Tongue (tissue), 3 donors: ENCODE measurements at places on chromosomes 5 and 9.

DNA sequence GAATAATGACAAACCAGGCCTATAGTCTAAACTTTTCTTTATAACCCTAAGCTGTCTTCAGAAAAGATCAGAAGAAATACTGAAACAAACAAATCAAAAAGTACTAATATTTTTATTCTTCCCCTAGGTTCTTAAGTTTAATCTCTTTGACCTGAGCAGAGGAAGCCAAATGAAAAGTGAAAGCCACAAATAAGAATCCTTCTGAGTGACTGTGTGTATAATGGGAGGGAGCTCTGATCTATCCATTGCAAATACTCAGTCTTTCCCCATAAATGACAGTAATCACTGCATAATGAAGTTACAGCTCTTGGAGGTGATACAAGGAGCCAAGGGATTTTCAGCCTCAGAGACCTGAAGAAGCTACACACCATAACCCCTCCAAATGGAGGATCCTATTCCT lies 126.9 kb upstream of the ATP10B start:
- no peak for DNase-seq

DNA sequence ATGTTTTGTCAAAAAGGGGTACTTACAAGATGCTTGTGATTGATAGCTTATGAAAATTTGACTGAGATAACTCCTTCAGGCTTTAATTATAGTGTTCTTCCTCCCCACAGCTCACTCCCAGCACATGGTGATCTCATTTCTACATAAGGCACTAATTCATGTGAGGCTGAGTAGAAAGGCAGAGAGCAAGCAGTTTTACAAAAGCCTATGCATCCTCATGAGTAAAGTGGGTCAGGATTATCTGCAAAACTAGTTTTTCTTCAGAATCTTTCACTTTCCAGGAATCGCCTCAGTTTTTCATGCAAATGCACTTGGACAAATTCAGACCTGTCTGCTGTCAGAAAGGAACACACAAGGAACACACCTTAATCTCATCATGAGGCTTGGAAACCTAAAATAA lies 92.1 kb upstream of the FBN2 start:
- DNase-seq = peak; percentile 46

- no peak for DNase-seq
These were observed 52.4 kb upstream of the SHISAL2B start for GRCh38 chr5:64637837-64638443.

DNA sequence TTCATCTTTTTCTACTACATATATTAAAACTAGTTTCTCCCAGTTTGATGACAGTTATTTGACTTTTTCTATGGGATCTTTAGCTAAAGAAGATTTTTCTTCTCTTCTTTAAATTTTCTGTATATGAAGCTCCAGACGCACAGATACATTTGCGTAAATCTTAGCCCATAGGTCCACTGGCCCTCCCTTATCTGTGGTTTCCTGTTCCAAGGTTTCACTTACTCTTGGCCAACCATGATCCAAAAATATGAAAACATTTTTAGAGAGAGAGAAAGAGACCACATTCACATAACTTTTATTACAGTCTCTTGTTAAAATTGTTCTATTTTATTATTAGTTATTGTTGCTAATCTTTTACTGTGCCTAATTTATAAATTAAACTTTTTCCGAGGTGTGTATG lies 270.2 kb upstream of the DAPK1 start:
- no peak for DNase-seq

- DNase-seq = no peak
These were observed 67.2 kb downstream of the MRPS30 start for GRCh38 chr5:44875661-44876605.

DNA sequence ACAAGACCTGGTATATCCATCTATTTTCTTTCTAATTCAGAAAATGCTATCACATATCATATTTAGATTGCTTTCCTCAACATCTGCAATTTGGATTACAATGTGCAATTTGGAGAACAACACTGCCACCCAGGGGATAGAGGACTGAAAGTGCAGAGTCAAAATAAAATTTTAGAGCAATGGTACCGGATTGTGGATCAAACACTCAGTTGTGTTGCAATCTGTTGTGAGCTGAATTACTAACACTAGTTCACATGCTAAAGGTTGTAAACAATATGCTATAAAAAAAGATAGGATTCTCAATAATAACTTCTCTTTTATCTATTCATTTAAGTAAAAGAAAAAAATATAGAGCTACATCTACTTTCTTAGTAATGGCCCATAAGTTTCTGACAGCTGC lies 11.9 kb upstream of the SRFBP1 start:
- DNase-seq = peak; percentile 78

DNA sequence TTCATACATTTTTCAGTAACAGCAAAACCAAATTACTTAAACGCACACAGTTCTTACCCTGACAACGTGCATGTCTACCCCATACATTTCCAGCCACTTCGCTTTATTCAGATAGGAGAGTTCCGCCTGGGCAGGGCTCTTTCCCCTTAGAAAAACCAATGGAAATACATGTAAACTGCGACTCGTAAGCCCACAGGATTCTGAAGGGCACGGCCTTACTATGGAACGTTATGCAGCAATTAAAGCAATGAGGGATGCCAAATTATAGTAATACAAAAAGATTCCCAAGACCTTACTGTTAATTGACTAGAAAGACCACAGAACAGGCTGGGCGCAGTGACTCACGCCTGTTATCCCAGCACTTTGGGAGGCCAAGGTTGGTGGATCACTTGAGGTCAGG lies 64.5 kb downstream of the EPB41L4B start:
- no peak for DNase-seq

DNA sequence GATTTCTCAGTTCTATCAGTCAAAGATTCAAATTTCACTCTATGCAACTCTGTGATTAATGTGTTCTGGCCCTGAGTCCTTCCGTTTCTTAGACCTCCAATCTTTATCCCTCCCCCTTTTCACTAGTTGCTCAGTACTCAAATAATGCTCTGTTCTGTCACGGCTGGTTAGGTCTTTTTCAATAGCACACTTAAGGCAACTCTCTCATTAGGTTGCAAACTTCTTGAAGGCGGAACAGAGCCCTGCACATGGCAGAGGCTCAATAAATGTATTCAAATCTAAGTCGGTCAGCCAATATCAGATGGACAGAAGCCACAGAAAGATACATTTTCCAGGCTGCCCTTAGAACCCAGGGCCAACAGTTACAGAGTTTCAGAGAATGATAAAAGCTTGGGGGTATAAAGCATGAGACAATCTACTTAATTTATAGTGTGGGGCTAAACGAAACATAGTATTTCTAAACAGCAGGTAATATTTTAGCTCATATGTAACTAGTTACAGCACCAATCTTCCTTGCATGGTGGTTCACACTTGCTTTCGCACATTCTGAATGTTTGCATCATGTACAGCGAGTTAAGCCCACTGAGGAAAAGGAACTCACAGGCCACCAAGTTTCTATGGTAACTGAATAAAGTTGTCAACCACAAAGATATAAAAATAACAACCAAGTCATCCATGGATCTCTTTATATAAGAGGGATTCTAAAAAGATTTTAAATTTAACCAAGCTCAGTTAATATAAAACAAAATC lies 67.1 kb upstream of the GOLPH3 start:
- DNase-seq = no peak

DNA sequence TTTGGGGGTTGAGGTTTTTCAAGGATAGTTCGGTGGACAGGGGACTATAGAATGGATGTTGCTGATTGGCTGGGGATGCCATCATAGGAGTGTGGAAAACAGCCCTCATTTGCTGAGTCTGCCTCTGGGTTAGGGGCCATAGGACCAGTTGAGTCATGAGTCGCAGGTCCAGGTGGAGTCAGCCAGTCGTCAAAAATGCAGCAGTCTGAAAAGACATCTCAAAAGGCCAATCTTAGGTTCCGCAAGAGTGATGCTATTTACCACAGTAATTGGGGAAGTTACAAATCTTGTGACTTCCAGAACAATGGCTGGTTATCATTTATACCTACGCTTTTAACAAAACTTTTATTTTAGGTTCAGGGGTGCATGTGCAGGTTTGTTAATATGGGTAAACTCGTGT lies 276.0 kb upstream of the DMRT1 start:
- no peak for DNase-seq

DNA sequence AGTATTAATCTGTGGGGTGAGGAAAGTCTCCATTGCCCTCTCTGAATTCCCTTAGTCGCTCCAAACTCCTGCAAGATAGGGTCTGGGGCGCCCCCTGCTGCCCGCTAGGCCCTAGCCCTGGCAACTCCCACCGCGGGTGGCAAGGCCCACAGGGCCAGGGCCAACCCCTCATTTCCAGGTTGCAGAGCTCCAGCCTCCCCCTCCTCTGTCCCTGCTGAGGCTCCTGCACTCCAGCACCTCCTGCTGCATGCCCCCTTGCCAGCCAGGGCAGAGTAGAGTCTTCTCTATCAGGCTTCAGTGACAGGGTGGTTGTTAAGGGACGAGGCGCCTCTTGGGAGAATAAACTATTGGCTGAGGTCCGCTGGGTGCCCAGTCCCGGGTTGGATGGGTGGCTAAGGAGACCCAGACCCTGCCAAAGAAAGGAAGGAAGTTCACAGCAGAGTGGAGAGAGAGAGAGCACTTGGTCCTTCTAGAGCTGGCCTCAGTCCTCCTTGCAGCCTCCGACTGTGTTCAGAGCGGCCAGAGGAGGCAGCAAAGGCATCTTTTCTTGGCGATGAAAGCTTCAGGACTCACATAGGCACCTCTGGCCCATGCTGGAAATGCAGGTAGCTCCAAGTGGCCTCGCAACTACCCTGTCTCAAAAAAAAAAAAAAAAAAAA lies 45.6 kb downstream of the SAR1B start:
- DNase-seq = peak; percentile 57

GRCh38 chr5:113510836-113511451 lies 2.5 kb upstream of the YTHDC2 start:
- peak; percentile 52 for DNase-seq

GRCh38 chr9:126883636-126884035 lies 23.2 kb downstream of the ZBTB34 start:
- no peak for DNase-seq

DNA sequence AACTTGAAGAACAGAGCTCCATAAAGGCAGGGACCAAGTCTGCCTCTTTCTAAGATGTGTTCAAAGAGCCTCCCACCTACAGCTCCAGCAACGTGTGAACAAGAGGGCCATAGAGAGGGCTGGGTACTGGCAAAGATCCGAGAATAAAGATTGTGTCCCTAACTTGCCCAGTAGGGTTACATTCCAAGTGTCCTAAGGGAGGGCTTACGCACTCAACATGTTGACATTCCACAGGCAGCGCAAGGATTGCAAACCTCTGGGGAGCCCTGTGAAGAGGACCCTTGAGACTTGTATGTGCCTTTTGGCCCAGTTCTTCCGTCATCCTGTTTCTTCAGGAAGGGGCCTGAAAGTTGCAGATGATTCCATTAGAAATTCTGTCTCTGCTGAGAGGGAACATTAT lies 48.2 kb upstream of the ENTREP1 start:
- DNase-seq = peak; percentile 18

- DNase-seq = peak; percentile 66
These were observed 92.0 kb downstream of the SV2C start for GRCh38 chr5:76175051-76175666.

DNA sequence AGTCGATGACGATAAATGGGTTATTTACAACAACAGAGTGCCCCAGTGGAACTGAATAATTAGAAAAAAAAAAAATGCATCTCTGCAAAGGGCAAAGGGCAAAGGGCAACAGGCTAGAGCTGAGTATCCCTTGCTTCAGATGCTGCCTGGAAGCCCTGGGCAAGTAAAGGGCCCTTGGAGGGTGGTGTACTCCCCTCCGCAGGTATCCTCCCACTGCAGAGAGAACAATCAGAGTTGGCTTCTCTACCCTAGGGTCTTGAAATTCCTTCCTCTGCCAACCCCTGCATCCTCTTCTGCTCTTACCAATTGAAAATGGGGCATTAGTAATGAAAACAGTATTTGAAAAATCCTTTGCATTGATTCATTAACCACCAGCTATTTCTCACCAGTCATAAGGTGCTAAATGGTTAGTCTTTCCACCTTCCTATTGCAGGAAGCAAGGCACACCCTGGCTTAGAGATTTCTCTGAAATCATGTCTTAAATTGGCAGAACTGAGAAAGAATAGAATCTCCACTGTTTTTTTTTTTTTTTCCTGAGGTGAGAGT lies 122.6 kb downstream of the SEMA6A start:
- DNase-seq = no peak

DNA sequence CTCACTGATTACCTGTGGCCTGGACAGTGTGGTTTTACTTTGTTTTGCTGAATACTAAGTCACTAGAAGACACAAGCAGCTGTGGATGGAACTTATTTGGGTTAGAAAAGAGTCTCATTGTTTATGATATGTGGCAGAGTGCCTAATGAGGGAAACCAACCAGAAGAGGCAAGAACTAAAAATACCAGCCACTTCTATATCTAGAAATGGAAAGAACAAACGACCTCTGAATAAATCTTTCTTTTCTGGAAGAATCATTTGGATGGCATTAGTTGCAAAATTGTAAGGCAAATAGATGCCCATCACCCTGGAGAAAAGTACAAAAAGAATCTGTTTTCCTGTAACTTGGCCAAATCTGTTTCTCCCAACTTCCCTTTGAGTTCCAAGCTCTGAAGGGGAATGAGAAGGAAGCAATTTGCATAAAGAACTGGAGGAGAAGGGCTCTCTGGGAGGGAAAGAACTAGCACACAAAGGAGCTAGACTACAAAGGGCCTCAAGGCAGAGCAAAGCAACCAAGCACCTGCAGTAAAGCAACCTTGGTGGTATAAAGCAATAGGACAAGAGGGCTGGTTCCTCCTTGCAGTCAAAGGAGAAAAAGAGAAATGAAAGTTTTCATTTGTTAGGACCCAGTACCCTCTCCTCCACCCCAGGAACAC lies 455.4 kb downstream of the CAAP1 start:
- no peak for DNase-seq
